ENCODE measurements at places on chromosomes 2 and 18.

DNA sequence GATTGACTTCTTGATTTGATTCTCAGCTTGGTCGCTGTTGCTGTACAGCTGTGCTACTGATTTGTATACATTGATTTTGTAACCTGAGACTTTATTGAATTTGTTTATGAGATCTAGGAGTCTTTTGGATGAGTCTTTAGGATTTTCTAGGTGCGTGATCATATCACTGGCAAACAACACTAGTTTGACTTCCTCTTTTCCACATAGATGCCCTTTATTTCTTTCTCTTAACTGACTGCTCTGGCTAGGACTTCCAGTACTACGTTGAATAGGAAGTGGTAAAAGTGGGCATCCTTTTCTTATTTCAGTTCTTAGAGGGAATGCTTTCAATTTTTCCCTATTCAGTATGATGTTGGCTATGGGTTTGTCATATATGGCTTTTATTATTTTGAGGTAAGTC is 101.3 kb downstream of the OSBPL1A start:
- no peak for DNase-seq

DNA sequence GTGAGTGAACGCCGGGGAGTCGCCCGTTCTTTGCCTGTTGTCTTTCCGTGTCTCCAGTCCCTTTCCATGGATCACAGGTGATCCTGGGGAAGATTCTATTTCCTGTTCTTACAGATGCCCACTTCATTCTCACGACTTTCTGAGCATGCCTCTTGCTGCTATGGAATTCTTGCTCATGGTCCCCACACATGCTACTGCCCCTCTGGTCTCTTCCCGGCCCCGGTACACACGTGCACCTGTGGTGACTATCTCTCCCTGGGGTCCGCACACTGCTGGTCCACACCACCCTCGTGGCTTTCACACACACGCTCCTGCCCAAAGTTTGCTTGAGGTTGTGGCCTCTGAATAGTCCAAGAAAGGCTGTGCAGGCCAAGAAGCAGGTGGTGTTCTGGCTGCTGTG is 67.9 kb upstream of the ALKAL2 start:
- no peak for DNase-seq

DNA sequence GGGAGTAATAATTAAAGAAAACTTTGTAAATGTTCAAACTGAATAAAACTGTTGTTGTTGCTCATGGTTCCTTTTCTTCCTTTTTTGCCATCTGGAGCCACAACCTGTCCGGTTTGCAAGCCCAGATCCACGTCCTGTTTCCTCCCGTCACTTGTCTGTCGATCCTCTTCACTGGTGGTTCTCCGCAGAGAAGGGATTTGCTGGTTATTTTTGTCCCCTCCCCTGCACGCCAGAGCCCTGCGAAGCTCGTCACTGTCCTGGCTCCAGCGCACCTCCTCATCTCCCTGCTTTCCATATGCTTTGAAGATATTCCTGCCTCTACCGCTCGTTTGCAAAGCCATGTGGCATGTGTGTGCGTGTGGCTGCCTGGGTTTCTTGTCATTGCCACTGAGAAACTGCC is 461.4 kb downstream of the RNF144A start:
- DNase-seq: no peak

DNA sequence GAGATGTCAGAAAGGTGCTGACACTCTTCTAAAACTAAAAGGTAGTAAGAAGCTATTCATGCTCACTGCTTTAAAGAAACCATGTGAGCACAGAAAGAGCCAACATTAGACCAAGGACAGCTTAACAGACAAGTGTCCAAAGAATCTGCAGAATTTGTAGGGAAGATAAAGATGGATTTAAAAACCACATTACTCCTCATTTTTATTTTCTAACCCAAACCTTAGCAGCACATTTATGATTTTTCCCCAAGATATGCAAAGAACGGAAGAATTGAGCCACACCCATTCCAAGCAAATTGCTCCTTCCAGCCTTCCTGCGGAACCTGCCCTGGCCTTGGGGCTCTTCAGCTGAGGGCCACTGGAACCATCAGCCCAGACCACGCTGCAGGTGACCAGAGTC is 26.9 kb downstream of the MBP start:
- no peak for DNase-seq
